ENCODE measurements at places on chromosomes 6 and 20. TPM values are rescaled to one million over a fixed set of nuclear protein-coding genes. Genes with fewer than 3 reads are reported as not detected.

DNA sequence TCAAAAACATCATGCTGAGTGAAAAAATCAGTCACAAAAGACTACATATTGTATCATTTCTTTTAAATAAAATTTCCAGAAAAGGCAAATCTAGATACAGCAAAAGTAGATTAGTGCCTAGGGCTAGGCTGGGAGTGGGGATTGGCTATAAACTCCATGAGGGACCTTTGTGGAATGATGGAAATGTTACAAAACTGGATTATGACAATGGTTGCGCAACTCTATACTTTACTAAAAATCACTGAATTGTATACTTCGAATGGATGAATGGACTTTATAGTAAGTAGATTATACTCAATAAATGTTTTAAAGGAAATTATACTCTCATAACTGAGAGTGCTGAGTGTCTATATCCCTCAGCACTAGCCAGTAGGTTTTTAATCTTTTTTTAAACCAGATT, 4.3 kb downstream of the HMGN3 start:
- DNase-seq: no peak

DNA sequence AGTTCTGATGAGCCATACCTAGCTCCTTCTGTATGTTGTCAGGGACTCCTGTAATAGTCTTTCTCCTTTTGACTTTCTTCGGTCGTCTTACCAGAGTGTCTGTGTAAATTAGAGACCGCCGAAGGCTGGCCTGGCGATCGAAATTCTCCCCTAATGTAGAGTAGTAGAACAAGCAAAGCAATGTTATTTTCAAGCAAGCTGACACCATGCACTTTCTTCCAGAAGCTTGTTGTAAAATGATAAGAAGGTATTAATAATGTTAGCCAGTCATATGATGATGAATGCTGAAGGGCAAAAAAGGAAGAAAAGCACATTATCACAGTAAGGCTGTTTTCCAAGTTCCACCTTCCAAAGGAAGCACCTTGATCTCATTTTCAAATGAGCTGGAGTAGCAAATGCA, 37.9 kb downstream of the HEBP2 start:
- DNase-seq: no peak

DNA sequence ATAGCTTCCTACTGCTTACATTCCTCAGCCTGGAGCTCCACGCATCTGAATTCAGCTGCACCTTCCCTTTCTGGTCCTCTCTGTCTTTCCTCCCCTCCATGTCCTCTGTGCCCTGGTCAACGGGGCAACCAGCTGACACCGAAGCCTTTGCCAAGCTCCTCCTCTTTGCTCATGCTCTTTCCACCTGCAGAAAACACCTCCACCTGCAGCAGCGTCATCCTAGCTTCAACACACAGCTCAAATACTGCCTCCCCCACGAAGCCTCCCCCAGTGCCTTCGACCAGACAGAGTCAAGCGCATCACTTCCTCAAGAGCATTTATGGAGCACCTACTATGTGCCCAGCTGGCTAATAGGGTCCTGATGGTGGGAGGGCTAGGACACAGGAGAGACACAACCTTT, 9.2 kb downstream of the CDH22 start:
- DNase-seq: no peak

DNA sequence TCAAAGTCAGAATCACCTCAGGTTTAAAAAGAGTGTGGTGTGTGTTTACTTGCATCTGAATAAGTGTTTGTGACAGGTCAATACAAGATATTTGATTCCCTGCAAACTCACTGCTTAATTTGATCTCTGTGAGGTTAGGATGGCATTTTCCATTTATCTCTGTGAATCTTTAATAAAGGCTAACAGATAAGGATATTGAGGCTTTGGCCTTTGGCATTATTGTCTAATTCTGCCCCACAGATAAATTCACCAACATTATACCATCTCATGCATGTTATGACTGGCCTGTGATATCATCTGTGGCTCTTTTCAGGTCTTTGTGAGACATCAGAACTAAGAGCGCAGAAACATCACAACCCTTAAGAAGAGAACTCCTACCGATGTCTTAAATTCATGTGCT, 84.7 kb downstream of the TRMT6 start:
- DNase-seq: no peak

GRCh38 chr20:39661833-39662232, 699.7 kb downstream of the DHX35 start:
- no peak for DNase-seq

GRCh38 chr6:93139408-93140081, 279.8 kb downstream of the EPHA7 start:
- no peak for DNase-seq

DNA sequence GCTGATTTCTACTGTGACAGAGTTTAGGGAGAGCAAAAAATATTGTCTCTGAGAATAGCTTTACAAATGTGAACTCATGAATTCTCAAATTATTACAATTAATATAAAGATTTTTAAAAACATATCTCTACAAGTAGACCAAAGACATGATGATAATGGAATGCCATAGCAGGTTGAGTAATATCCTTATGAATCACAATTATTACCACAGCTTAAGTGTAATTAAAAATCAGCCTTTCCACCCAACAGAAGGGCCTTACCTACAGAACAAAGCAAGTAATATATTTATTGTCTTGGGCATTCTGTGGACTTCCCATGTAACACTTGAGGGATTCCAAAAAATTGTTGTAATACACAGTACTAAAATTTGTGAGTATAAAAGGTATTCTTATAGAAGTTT, 1099.6 kb upstream of the GJE1 start:
- no peak for DNase-seq

PPP1R16B gene
- 7.5 TPM for total RNA-seq
